Bronchial smooth muscle cell (primary cell): ENCODE measurements at places on chromosomes 4 and X. TPM values are rescaled to one million over a fixed set of nuclear protein-coding genes. Genes with fewer than 3 reads are reported as not detected.

MAGEB17 gene
- 0.09 TPM in 1 of 2 replicates, not detected in the other for total RNA-seq

RBM3 gene
- 63.7 and 238 TPM in 2 replicates for total RNA-seq

MYOZ2 gene
- under 0.01 TPM in 1 of 2 replicates, not detected in the other for total RNA-seq

HOPX gene
- 0.34 and 10.4 TPM in 2 replicates for total RNA-seq

TKTL2 gene
- total RNA-seq = not detected in 2 replicates

NLGN3 gene
- total RNA-seq = 0.26 and 0.95 TPM in 2 replicates

AFP gene
- 0.95 and 2.9 TPM in 2 replicates for total RNA-seq

CT47C1 gene
- not detected in 2 replicates for total RNA-seq

NAT8L gene
- total RNA-seq = under 0.01 TPM in 2 replicates

PKD2 gene
- 64.3 and 95.7 TPM in 2 replicates for total RNA-seq

BEND2 gene
- not detected in 2 replicates for total RNA-seq

HNRNPDL gene
- total RNA-seq = 120 and 137 TPM in 2 replicates

VCX2 gene
- not detected in 2 replicates for total RNA-seq

ZCCHC4 gene
- 8.4 and 8.7 TPM in 2 replicates for total RNA-seq

PDE6B gene
- 0.63 and 1.6 TPM in 2 replicates for total RNA-seq

NWD2 gene
- under 0.01 TPM in 1 of 2 replicates, not detected in the other for total RNA-seq

VSIG4 gene
- total RNA-seq = not detected in 2 replicates

RHOXF2 gene
- total RNA-seq = not detected in 2 replicates

TACC3 gene
- 1.3 and 3.8 TPM in 2 replicates for total RNA-seq

MAGEE2 gene
- not detected in 2 replicates for total RNA-seq

FAM90A26 gene
- total RNA-seq = not detected in 2 replicates

FAM53A gene
- total RNA-seq = 1.1 and 1.4 TPM in 2 replicates

SHISA3 gene
- under 0.01 and 0.32 TPM in 2 replicates for total RNA-seq

EVC2 gene
- 12.0 and 15.9 TPM in 2 replicates for total RNA-seq

TRPC5OS gene
- total RNA-seq = not detected in 2 replicates

HELT gene
- not detected in 2 replicates for total RNA-seq

FGFBP1 gene
- total RNA-seq = not detected in 2 replicates

TREX2 gene
- total RNA-seq = 1.3 and 2.0 TPM in 2 replicates

PHOX2B gene
- total RNA-seq = not detected in 2 replicates

DMRTC1 gene
- total RNA-seq = not detected in 2 replicates

RRH gene
- total RNA-seq = not detected in 2 replicates

NDUFA1 gene
- total RNA-seq = 140 and 172 TPM in 2 replicates

FAM9B gene
- not detected in 2 replicates for total RNA-seq

MAP3K15 gene
- not detected in 2 replicates for total RNA-seq

NSUN7 gene
- not detected in 2 replicates for total RNA-seq

IL1RAPL1 gene
- total RNA-seq = 0.86 and 3.6 TPM in 2 replicates

MSL3 gene
- 11.3 and 13.5 TPM in 2 replicates for total RNA-seq

MAGEA12 gene
- total RNA-seq = not detected in 2 replicates

GYPE gene
- total RNA-seq = 0.32 and 1.3 TPM in 2 replicates

VAMP7 gene
- total RNA-seq = 23.4 and 30.9 TPM in 2 replicates

AVPR2 gene
- total RNA-seq = not detected in 2 replicates

IRS4 gene
- total RNA-seq = under 0.01 TPM in 1 of 2 replicates, not detected in the other

NDNF gene
- 0.09 and 0.32 TPM in 2 replicates for total RNA-seq

TAPT1 gene
- 8.5 and 8.8 TPM in 2 replicates for total RNA-seq

SPINK2 gene
- not detected in 2 replicates for total RNA-seq

CRMP1 gene
- total RNA-seq = under 0.01 and 0.86 TPM in 2 replicates

TBX22 gene
- total RNA-seq = not detected in 2 replicates

PDCL2 gene
- not detected in 2 replicates for total RNA-seq

AKAP4 gene
- total RNA-seq = not detected in 2 replicates

GAGE1 gene
- not detected in 2 replicates for total RNA-seq

SUPT20HL2 gene
- 0.16 TPM in 1 of 2 replicates, not detected in the other for total RNA-seq

TCEAL7 gene
- 32.1 and 74.1 TPM in 2 replicates for total RNA-seq

STARD8 gene
- total RNA-seq = 5.2 TPM in 2 replicates

MAGEA2B gene
- total RNA-seq = not detected in 2 replicates

TRIM60 gene
- total RNA-seq = not detected in 2 replicates
